Mesenchymal stem cell (in vitro differentiated cells and primary cell): ENCODE measurements at places on chromosomes 11 and 22.

- no peak overlapping the region for H3K27ac ChIP-seq
- no peaks in the 10 kb centered on the region for H3K27me3 ChIP-seq
- DNase-seq, result no peak
- H3K4me3 ChIP-seq, result no peak overlapping the region
These were observed 29.4 kb downstream of the GDPD5 start for GRCh38 chr11:75496305-75496752.

DNA sequence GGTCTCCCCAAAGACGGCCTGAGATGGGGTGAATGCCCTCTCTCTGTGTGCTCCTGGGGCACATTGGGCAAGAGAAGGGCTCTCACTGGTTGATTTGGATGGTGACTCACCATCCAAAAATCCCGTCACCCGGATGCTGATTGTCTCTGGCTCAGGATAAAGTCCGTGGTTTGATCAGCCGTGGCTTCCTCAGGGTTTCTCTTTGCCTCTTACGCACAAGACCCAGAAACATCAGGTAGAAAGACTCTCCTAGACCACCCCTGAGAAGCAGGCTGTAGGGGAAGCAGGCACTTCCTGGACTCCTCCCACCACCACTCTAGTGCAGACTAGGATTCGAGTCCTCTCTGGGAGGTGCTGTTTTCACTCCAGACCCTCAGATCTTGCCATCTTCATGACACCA is 176.1 kb upstream of the NCAM1 start:
- no peak overlapping the region for H3K4me3 ChIP-seq
- no peaks in the 10 kb centered on the region for H3K36me3 ChIP-seq
- no peak overlapping the region for H3K27ac ChIP-seq
- no peaks in the 10 kb centered on the region for H3K4me1 ChIP-seq

- peak; percentile 50 for DNase-seq
- no peak overlapping the region for H3K4me3 ChIP-seq
- no peaks in the 10 kb centered on the region for H3K4me1 ChIP-seq
These were observed 14.9 kb upstream of the MS4A4A start for GRCh38 chr11:60265373-60266214.

DNA sequence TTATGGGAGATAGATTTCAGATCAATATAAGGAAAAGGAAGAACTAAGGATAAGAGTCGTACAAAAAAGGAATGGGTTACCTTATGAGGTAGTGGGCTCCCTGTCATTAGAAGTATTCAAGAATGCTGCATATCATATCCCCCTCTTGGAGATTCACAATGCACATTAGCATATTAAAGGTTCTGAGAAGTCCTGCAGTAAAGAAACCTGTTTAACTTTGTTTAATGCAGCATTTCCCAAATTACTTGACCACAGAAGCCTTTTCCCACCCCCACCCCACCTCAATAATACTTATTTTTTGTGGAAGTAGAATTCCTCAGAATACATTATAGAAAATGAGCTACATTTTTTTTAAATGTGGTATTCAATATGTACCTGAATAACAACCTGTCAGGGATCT is 30.9 kb downstream of the PHF21A start:
- H3K36me3 ChIP-seq, result peaks cover 2% of the 10 kb centered on the region
- no peaks in the 10 kb centered on the region for H3K4me1 ChIP-seq
- no peaks in the 10 kb centered on the region for H3K27me3 ChIP-seq
